ENCODE measurements at places on chromosomes 11 and 22.

GRCh38 chr11:9953994-9954626 is 290.2 kb downstream of the SWAP70 start:
- peak; percentile 61 for DNase-seq

GRCh38 chr22:27461470-27461869 is 340.1 kb downstream of the MN1 start:
- no peak for DNase-seq

GRCh38 chr22:46813816-46814597 is 51.6 kb downstream of the TBC1D22A start:
- DNase-seq = no peak

- no peak for DNase-seq
Measured at GRCh38 chr11:9643751-9644150, 20.1 kb upstream of the SWAP70 start.

GRCh38 chr11:134062265-134063123 is 6.4 kb upstream of the JAM3 start:
- no peak for DNase-seq

DNA sequence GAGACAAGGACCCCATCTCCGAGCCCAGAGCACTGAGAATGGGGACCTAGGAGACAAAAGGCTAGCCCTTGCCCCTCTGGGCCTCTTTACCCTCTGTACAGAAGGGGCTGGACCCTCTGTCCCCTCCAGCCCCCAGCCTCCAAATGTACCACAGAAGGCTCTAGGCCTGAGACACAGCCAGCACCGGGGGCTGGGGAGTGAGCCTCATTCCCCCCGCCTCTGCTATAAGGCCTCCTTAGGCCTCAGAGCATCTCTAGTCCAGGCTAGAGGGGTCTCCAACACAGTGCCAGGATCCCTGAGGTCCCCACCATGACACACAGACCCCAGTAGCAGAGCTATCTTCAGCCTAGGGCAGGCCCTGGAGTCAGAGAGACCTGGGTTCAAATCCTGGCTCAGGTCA is 4.8 kb downstream of the SMTN start:
- DNase-seq = no peak

- DNase-seq = no peak
Measured at GRCh38 chr11:18720808-18721560, 5.0 kb downstream of the IGSF22 start.

DNA sequence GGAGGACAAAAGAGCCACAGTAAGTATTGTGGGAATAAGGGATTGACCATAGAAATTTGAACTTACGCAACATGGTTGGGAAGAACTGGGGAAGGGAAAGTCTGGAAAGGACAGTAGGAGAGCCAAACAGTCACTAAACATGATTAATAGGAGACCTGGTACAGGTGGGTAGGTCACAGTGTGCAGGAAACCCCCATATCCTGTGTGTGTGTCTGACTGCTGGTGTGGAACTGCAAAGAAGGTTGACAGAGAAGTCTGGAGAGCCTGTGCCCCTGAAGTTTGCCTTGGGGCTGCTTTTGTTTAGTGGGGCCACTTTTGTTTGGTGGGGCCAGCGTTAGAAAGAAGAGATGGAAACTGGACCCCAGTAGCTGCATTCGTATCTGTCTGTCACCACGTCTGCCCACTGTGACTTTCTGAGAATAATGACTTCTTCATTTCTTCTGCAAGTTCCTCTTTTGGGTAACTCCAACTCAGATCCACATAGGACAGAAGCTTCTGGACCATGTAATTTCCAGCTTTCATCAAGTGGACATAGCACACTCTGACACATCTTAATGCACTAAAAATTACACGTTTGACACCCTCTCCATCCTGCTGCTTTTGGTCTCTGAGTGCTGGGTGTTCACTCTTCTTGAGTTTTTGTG is 126.8 kb upstream of the RAG2 start:
- no peak for DNase-seq

- no peak for DNase-seq
Measured at GRCh38 chr22:24819911-24820461, 14.0 kb downstream of the SGSM1 start.

DNA sequence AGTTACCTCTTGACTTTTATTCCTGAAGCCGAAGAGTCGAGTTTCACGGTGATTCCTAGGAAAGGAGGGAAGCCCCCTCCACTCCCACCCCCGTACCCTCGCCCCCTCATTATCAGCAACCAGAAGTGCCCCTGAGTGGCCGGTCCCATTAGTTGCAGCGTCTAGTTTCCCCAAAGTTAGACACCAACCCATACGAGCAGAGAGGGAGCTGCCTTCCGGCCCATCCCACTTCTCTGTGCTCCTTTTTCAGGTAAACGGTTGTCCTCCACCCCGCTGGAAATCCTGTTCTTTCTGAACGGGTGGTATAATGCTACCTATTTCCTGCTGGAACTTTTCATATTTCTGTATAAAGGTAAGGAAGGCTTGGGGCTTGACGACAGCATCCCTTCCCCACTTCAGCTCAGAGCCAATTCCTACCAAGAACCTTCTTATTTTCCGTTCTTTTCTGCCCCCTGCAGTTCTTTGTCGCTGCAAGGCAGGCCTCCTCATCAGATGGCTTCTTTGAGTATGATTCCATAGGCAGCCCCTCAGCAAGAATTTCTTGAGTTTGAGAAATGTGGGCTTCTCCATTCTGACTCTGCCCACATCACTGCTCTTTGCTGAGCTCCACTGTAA is 701 bp downstream of the TMEM216 start:
- DNase-seq = no peak

- no peak for DNase-seq
Measured at GRCh38 chr22:19622061-19622441, 92.3 kb upstream of the SEPTIN5 start.

- DNase-seq = no peak
Measured at GRCh38 chr11:134139303-134139872, 70.5 kb downstream of the JAM3 start.

- peak; percentile 56 for DNase-seq
Measured at GRCh38 chr11:61254403-61255025, 13.5 kb downstream of the PGA5 start.

DNA sequence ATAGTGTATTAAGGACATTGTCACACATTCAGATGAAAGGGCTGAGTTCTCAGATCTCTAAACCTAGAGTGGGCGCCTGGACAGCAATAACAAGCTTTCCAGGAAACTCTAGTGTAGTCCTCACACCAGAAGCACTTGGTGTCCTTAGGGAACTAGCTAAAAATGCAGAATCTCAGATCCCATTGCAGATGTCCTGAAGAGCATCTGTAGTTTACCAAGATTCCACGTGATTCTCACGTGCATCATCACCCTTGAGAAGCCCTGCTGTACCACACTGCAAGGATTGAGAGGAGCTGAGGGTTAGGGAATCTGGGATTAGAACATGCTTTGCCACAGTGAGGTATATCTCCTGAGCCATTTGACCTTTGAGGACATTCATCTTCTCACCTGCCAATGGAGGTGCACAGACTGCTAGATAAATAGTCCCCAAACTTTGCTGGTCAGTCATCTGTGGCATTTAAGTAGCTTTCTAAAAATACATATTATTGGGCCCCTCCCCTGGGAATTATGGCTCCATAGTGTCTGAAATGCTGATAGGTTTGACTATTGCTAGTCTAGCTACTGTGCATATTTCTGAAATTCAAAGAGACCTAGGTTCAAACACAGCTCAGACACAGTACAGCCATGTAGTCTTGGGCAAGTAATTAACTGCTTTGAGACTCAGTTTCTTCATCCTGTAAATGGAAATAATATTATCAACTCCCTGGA is 1068.9 kb downstream of the OPCML start:
- DNase-seq = no peak

DNA sequence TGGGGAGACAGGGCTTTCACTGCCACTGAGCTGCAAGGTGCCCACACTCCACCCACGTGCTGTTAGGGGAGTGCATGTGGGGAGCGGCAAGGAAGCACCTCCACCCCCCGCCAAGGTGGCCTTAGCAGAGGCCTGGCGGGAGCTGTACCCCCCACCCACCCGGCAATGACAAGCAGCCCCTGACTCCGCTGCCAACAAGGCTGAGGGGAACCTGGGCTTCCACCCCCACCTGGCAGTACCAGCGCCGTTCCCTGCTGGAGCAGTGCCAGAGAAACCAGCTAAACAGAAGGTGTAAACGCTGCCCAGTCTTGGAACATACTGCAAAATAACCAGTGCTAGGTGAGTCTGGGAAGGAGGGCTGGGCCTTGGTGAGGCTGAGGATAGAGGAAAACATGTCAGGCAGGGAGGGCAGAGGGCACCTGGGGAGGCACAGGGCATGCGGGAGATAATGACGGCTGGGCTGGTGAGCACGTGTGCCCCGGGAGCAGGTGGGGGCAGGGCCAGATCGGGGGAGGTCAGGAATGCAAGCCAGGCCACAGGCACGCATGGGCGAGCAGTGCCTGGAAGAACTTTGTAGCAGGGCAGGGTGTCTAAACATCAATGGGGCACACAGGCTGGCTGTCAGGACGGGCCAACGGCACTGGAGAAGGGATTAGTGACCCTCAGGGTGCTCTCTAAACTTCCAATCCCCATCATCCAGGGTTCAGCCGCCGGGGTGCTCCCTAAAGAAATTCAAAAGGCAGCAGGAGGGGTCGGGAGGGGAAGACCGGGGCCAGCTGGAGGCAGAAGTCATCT is 6.6 kb downstream of the CERK start:
- no peak for DNase-seq

- DNase-seq = no peak
Measured at GRCh38 chr11:116938471-116939070, 101.1 kb upstream of the APOA1 start.

DNA sequence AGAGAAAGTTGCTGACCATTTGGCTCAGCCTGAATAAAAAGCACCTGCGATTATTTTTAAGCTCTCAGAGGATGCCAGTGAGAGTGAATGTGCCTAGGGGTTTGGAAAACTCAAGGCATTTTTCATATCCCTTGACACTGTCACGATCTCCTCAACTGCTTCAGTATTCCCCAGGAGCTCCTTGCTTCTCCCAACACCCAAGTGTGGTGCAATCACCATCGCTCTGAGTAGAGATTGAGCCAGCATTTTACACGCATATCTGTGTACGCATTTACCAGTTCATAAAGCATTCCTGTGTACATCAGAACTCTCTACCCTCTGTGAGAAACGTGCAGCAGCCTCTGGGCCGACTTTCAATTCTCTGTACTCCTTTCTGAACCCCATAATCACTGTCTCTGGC is 1.3 kb downstream of the SRRD start:
- DNase-seq = no peak

- DNase-seq = no peak
Measured at GRCh38 chr11:76695133-76695532, 24.6 kb upstream of the LRRC32 start.

GRCh38 chr22:47850644-47851151 is 1088.2 kb downstream of the TBC1D22A start:
- DNase-seq = no peak

GRCh38 chr11:93564895-93565294 is 21.7 kb upstream of the SMCO4 start:
- no peak for DNase-seq

- DNase-seq = no peak
Measured at GRCh38 chr22:35437049-35437448, 37.1 kb downstream of the MCM5 start.

DNA sequence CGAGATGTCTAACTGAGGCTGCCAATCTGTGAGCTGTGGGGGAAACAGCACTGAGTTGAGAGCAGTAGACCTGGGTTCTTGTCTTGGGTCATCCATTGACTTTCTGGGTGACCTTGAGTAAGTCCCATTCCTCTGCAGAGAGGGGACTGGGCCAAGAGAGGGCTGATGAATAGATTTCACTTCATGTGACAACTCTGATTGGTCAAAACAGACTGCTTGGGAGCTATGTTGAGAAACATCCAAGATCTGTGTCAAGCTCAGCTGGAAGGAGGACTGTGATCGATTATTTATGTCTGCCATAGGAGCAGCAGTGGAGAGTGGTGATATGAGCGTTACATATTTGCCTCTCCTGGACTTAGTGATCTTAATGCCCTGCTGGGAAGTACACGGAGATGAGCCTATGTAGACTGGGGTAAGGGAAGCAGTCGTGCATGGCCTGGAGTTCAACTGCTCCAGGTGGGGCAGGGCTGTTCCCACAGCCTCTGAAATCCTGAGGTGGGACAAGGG is 47.7 kb downstream of the OTOG start:
- DNase-seq = no peak

- no peak for DNase-seq
Measured at GRCh38 chr11:105641433-105641832, 31.6 kb downstream of the GRIA4 start.

GRCh38 chr11:120054016-120054752 is 83.7 kb downstream of the TRIM29 start:
- DNase-seq = no peak

DNA sequence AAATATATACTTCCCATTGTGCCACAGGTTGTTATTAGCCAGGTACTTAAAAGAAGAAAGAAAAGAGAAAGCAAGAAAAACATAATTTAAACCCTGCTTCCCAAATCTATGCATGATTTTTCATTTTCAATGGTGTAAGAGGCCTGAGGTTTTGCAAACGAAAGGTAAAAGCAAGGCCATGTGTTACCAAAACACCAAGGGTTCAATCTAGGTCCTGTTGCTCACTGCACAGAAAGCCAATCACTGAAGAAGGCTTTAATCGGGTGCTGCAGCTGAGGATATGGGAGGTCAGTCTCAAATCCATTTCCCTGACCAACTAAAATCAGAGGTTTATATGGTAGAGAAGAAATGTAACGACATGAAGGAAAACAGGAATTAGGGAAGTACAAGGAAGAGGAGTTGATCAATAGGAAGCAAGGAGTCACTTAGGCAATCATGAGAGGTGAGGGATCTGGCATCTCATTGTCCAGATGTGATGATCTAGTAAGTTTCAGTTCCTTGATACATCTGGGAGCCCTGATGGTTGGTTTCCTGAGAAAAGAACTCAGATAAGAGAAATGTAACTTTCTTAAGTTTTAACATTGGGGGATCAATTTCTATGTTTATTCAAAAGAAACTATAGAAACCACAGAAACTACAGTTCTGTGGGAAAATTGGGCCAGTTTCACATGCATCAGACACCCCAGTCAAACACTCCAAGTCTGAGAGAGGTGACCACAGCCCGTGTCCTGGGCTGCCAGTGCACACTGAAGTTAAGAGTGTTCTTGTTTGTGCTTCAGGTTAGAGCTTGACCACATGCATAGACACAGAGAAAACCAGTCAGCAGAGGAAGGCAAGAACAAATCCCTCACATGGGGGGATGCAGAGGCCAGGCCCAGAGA is 18.1 kb upstream of the DKK3 start:
- no peak for DNase-seq

- DNase-seq = no peak
Measured at GRCh38 chr22:38214302-38215056, 12.7 kb downstream of the MAFF start.

DNA sequence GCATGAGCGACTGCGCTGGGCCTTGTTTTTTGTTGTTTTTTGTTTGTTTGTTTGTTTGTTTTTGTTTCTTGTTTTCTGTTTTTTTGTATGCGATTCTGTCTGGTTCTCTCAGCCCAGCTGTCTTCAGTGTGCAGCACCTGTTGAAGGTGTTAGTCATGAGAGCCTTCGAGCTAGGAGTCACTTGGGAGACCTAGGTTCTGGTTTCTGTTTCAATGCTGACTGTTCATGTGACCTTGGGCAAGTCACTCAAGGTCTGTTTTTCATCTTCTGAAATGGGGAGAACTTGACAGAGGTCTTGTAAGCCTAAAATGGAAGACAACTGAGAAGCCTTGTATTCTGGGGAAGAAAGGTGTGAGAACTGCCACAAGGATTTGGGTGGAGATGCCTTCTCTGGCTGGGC is 1.8 kb downstream of the DCPS start:
- DNase-seq = no peak

Data from Panc1 (cell line).